ENCODE measurements at places on chromosomes 13 and 19.

GRCh38 chr13:108549934-108550333 is 79.5 kb upstream of the MYO16 start:
- DNase-seq, result no peak

DNA sequence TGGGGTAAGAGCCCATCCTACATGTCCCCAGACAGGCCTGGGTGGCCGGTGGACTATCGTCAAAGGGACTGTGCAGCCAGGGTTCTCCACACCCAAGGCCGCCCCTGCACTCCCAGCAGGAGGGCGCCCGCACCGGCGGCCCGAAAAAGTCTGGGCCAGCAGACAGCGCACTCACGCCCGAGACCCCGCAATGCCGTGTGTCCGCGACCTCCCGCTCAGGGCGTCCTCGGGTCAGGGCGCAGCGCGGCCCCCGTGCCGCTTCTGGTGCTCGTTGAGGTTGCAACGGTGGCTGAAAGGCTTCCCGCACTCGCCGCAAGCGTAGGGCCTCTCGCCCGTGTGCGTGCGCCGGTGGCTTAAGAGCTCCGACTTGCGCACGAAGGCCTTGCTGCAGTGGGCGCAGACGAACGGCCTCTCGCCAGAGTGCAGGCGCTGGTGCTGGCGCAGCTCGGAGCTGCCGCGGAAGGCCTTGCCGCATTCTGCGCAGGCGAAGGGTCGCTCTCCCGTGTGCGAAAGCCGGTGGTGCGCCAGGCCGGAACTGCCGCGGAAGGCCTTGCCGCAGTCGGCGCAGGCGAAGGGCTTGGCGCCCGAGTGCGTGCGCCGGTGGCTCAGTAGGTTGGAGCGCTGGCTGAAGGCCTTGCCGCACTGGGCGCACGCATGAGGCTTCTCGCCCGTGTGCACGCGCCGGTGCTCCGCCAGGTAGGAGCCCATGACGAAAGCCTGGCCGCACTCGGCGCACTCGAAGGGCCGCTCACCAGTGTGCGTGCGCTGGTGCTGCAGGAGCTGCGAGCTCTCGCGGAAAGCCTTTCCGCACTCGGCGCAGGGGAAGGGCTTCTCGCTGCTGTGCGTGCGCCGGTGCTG is 2.8 kb upstream of the A1BG start:
- no peak for DNase-seq

DNA sequence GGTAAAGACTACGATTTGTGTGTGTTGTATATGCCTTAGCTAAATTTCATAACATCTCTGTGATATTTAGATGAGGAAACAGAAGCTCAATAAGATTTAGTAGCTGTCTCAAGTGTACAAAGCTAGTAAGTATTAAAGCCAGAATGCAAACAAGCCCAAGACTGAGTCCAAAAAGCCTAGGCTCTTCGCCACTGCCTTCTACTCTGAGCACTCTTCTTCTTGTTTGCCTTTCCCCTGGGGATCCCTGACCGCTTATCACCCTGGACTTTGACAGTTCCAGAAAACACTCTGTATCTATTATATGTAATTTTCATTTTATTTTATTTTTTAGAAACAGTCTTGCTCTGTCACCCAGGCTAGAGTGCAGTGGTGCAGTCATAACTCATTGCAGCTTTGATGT is 5.8 kb downstream of the TM9SF2 start:
- no peak for DNase-seq

DNA sequence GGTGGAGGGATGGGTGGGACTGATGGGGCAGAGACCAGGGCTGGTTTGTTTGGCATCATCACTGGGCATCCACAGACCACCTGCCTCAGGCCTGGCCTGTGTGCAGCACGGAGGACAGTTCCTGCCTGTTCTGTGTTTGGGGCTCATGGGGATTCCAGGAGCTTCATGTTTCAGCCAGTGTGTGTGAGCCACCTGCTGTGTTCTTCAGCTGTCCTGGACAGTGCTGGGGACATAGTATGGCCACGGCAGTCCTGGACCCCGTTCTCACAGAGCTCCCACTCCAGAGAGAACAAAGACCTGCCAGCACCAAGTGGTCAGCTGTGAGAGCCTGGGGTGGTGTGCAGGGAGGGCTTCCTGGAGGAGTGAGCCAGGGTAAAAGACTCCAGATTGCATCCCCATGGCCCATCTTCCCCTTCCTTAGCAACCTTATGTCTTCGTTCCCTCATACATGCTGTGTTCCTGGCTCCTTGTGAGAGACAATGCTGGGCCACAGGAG is 2.0 kb upstream of the CCDC97 start:
- no peak for DNase-seq

- no peak for DNase-seq
These were observed 295.9 kb downstream of the DIAPH3 start for GRCh38 chr13:59867867-59868266.

DNA sequence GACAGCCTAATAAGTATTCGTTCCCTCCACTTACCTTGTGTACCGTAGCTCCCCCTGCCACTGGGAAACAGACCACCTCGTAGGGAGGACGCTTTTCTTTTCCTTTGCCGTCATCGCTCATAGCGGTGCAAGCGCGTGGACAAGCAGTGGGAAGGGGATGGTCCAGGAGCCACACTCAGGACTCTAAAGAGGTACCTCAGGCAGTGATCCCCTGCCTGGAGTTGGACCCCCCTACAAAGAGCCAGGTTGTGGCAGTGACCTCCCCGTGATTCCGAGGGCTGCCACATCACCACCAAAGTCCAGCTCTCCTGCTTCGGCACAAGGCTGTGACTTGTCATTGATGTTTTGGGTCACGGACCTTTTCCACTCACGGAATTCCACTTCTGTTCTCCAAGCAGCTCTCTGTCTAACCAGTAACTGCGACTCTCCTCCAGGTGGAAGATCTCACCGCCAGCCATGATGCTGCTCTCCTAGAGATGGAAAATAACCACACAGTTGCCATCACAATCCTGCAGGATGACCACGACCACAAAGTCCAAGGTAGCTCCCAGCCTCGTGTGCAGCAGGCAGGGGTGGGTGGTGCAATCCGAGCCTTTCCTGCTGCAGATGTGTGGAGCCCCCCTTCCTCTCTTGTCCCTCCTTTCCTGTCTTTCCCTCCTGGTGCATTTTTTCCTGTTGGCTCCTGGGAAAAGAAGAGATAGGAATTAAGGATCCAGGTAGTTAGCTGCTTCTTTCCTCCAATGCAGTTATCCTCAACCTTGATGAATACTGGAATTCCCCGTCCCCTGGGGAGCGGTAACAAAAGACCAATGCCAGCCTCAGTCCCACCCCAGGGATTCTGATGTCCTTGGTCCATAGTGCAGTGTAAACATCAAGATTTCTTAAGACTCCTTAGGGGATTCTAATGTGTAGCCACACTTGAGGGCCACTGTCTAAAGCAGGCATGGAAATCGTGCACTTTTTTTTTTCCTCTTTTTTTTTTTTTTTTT is 107.7 kb downstream of the SLC7A1 start:
- no peak for DNase-seq

GRCh38 chr13:28022848-28023518 is 34.5 kb upstream of the URAD start:
- no peak for DNase-seq

DNA sequence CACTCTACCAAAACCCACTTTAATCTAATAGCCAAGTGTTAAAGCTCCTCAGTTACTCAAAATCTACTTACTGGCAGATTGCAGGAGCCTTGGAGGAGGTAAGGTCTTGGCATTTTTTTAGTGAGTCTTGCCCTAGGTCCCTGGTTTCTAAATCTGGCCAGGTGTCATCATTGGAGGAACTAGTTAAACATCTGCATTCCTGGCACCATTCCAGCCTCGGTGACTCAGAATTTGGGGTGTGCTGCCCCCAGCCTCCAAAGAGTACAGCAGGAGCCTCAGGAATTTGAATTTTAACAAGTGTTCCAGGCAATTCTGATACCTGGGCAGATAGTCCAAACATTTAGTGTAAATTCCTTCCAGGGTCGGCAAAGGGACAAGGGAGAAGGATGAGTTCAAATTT is 37.4 kb downstream of the KLF5 start:
- DNase-seq, result no peak

DNA sequence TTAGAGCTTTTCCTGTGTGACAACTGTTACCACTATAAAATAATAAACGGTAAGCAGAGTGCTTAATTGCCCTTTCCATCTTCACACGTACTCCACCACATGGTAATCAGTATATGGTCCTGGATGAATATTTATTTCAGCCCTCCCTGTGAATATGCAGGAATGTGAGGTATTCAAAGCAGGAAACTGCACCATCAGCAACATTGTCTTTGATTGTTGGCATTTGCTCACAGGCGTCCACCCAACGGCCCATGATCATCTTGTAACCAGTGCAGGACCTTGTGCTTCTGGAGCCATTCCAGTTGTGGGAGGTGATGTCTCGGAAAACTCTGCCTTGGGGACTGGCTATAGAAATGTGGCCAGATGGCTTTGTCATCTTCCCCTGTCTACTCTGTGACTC is 132.6 kb downstream of the COG6 start:
- no peak for DNase-seq

DNA sequence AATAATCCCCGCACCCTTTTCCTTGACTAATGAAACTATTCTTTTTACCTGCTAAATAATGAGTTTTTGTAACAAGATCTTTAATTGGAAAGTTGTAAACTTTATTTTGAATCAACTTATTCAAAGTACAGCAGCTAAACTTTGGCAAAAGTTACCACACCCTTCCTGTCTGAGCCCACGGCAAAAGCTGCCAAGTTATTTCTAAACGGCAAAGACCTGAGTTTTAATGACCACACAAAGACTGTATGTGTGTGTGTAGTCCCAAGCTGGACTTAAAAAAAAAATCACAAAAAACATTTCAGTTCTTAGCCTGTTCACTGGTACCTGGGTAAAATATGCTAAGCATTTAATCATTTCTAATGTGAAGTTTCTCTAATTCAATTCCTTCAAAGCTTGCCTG is 60.7 kb downstream of the ZAR1L start:
- no peak for DNase-seq

DNA sequence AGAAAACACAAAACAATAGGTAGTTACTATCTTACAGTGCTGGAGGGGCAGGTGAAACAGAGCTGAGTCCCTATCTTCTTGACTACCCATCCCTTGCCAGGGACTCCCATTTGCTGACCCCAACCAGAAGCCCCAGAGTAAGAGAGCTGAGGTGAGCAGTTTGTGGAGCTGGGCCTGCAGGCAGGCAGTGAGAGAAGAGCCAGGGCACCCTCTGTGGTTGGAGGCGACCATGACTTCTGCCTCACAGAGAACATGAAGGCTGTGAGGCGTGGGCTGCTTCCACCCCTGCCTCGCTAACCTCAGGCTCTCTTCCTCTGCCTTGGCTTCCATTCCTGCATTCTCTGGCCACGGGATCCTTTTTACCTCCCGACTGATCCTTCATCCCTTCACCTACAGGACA is 47.5 kb upstream of the RNF113B start:
- no peak for DNase-seq

- no peak for DNase-seq
These were observed 28.4 kb downstream of the KDM4B start for GRCh38 chr19:4997297-4997696.

GRCh38 chr13:41145136-41145908 is 12.7 kb upstream of the KBTBD6 start:
- no peak for DNase-seq

- DNase-seq, result no peak
These were observed 10.2 kb downstream of the REEP6 start for GRCh38 chr19:1501200-1501595.

GRCh38 chr13:74597526-74597925 is 463.3 kb upstream of the KLF12 start:
- DNase-seq, result no peak

DNA sequence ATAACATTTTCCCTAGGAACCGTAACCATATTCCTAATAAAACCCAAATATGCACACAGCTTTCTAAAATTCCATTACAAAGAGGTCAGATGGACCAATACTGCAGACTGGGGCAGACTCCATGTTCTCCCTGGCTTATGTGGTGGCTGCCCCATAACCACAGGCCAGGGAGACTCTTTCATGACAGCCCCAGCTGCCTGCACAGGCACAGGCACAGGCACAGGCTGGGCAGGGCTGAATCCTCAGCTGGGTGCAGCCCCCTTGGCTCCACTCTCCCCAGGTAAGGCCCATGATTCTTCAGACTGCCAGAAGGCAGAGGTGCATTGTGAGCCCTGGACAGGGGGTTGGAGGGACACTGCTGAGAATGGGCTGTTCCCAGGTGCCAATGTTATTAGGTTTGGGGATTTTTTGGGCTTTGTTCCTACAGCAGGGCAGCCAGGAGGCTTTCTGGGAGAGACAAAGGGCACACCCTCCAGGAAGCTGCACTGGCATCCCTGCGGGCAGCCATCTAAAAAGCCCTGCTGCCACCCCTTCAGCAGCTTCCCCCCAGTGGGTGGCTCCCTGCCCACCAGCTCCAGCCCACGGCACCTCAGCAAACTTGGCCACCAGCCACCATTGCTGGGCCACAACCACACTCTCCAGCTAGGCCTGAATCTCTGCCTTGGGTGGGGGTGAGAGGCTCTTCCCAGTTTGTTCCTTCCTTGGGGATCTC is 20.0 kb downstream of the DOCK9 start:
- DNase-seq, result no peak

- DNase-seq, result no peak
These were observed 4.2 kb downstream of the KLK3 start for GRCh38 chr19:50858886-50859285.

DNA sequence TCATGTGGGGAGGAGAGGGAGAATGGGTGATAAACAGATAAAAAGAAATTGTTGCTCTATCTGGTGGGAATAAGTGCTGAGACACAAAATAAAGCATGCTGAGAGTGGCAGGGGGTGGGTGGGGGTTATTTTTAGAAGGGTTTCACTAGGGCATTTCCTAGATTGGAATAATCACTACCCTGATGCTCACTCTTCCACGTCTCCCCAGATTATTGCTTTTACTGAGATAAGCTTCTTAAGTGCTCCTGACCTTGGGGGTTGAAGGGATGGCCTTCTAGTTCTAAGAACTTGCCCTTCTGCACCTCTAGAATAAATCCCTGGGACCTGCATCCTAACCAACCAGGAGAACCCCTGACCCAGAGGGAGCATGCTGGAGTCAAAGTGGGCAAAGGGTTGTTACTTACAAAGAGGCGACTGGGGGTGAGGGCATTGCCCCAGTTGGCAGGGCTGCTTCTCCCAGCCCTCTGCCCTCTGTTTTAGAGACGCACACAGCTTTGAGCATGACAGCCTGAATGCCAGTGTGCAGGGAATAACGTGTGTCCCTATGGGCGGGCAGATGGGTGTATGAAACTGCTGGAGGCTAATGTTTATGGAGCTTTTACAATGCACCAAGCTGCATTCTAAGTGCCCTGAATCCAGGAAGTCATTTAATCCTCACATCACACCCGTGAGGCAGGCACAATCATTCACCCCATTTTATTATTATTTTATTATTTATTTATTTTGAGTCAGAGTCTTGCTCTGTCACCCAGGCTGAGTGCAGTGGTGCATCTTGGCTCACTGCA is 743 bp downstream of the RDH8 start:
- DNase-seq, result no peak

GRCh38 chr13:25494698-25495411 is 123.1 kb downstream of the ATP8A2 start:
- no peak for DNase-seq

GRCh38 chr19:2428756-2429711 is 1.6 kb upstream of the TIMM13 start:
- no peak for DNase-seq

DNA sequence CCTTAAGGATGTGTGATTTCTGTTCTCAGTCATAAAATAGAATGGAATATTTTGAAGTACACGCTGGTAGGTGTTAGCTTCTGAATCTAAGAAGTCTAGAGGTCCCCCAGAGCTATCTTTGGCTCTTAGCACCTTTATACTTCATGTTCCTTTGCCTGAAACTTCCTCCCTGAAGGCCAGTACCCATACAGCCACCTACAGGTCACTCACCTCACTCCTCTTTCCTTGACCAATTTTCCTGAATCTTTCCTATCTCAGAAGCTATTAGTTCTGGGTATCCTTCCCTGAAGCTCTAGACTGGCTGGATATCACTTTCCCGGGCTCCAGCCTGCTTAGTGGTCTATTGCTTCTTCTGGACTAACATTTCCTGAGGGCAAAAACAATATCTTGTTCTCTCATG is 93.4 kb upstream of the EDNRB start:
- DNase-seq, result no peak

Data from stimulated activated CD4-positive, alpha-beta T cell treated with anti-CD3 and anti-CD28 coated beads, Interleukin-1b, Interleukin-23, amount 100 ng/mL, for 1 hour (primary cell).